ENCODE measurements at places on chromosomes 3 and 15.

GRCh38 chr3:130894986-130895280, 1.0 kb downstream of the ATP2C1 start:
- DNase-seq = peak; percentile 19

- DNase-seq = peak; percentile 66
Measured at GRCh38 chr3:41327718-41328117, 128.4 kb downstream of the CTNNB1 start.

- DNase-seq = peak; percentile 77
Measured at GRCh38 chr3:63349583-63350573, 71.8 kb downstream of the SYNPR start.

- no peak for DNase-seq
Measured at GRCh38 chr3:192382861-192383260, 344.5 kb downstream of the FGF12 start.

- peak; percentile 94 for DNase-seq
Measured at GRCh38 chr15:92617549-92618520, 37.7 kb downstream of the FAM174B start.

DNA sequence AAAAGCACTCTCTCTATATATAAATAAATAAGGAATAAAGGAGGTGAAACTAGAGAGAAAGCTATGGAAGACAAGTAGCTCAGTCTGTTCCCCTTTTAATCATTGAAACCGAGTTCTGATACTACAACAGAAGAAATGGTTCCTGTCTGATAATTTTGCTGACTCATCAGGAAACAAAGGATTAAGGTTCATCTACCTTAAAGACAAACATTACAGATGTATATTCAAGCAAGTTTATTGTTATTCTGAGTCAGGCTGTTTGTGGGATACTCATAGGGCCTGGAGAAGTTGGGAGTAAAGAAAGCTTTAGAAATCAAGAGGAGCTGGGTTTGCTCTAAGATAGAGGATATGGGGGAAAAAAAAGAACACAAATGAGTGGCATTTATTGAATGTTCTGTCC, 566.0 kb downstream of the ROBO2 start:
- no peak for DNase-seq

DNA sequence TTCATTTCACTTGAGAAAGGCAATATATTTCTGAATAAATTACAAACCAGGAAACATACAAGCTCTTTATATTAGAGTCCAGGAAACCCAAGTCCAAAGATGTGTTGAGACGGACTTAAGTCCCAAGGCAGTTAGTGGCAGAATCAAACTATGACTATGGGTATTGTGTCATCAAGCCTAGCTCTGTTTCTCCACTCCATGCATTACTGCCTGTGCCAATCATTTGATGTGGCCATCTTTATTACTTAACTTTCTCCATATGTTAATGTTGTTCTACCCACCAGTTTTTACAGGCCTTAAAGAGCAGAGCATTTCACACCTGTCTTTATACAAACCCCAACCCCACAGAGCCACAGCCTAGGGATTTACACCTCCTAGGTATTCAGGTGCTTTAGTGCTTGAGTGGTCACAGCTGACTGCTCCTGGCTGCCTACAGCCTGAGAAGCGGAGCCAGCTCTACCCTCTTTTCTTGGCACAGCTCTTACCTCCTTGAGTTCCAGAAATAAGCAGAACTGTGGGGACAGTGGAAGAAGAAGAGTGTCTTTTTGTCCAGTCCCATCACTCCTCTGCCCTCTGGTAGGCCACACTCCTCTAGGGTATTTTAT, 92.1 kb downstream of the DTWD1 start:
- peak; percentile 29 for DNase-seq

GRCh38 chr3:136547293-136547692, 204.9 kb downstream of the STAG1 start:
- peak; percentile 42 for DNase-seq

GRCh38 chr3:53083949-53084309, 38.1 kb upstream of the SFMBT1 start:
- DNase-seq = peak; percentile 29

- no peak for DNase-seq
Measured at GRCh38 chr3:169310184-169310939, 353.1 kb downstream of the MECOM start.

DNA sequence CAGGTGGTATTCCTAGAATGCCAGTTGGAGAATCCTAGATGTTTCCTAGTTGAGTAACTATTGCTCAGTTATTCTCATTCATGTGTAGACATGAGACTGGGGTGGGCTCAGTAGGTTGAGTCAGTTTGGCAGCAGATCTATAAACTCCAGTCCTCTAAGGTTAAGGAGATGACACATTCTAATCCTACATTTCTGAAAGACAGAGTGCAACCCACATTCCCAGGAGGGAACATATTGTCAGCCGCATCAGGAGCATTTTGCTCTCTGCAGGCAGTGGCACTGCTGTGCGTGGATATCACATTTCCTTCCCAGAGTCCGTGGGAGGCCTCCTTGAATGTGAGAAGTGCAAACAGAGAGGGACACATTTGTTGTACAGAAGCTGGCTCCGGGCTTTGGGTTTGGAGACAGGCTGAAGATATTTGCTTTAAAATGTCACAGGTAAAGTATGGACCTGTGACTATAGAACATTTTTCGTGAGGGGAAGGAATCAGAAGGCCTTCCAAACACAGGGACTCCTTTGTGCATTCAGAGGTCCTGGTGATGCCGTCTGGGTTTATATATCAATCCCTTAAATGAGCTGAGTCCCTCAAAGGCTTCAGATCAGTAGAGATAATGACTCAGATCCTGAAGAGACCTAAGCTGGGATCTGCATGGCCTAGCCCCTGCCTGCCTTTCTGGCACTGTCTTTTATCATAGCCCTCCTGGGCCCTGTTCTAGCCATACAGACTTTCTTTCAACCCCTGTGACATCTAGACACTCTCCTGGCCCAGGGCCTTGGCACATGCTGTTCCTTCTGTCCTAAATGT, 156.5 kb downstream of the CADPS start:
- DNase-seq = peak; percentile 89

DNA sequence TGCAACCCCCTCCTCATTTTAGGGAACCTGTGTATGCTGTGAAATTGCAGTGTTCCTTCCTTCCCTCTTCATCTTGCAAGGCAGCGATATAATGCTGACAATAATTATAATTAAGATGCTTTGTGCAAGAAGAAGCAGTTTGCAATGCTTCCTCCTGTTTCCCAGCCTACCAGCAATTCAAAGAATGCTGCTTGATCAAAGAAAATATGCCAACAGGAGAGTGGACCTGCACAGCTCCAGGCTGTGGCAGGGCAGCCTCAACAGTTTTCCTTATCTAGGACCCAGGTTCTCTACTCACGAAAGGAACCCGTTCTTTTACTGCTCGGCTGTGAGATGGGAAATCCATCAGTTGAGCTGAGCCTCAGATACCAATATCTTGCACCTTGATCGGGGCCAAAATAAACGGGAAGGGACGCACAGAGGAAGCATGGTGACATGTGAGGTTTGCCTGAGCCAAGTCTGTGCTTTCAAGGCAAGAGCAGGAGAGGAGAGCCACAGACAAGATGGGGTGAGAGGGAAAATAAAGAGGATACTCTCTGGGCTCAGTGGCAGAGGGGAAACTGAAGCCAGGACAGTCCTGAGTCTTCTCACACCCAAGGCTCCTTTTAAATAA, 22.6 kb upstream of the LRTM1 start:
- DNase-seq = no peak

GRCh38 chr3:57062101-57062631, 1.7 kb downstream of the SPATA12 start:
- DNase-seq = no peak

DNA sequence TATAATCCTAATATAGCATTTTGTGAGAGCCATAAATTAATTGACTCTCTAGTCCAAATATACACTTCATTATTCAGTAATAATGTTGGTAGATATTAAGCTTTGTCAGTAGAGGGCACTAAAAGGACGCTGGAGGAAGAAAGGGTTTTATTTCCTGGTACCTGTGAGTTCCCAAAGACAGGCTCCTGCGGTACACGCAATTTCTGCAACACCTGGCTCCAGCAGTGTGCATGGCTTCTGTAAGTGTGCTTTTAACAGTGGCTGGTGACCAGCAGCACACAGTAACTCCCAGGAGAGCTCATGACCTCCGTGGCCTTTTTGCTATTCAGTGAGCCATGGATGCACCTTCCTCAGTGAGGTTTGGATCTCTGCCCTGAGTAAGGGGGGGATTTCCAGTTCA, 338.3 kb upstream of the ZNF385D start:
- peak; percentile 17 for DNase-seq

GRCh38 chr3:112769286-112769978, 77.2 kb downstream of the CD200R1L start:
- no peak for DNase-seq

DNA sequence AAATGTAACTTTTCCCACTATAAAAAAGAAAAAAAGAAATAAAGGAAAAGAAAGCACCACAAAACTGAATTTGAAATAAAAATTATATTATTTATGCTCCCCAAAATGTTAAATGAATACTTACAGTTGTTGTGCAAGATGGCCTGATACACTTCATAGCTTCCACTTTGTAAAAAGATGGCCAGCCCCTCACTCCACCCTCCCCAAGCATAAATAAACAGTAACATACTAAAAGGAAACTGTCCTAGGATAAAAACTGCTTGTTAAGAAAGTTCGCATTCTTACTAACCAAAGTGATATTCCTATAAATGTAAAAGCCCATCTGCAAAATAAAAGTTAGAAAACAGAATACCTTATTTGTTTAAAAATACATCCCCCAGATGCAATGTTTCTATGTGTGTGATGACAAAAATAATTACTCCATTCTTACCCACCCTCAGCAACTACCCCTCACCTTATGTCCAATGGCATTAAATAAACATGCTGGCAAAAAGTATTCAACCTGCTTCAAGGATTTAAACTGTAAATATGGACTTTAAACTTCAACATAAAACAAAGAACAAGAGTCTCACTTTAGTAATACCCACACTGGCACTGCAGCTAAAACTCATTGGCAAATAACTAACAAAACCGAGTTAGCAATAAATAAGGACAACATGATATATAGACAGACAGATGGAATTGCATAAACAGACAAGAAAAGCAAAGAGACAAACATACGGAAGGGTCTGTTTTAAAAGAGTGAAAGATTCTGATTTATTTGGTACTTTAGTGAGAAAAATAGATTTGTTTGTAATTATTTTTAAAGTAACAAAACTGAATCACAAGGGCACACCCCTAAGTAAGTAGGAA, 47.7 kb downstream of the ZBTB20 start:
- DNase-seq = peak; percentile 45

DNA sequence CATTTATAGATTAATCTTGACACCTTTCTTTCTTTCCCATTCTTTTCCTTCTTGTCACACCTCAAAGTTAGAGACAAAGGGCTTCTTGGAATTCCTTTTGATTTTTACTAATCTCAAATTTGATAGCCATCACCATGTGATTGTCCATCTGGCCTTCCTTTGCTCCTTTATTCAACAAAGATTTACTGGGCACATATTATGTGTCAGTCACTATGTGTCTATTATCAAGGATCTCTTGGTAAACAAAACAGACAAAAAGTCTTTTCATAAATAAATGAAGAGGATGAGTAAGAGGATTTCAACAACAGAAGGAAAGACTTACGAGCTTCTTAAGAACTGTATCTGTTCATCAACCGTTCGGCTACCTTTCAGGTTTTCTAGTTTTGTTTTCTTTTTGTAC, 56.5 kb downstream of the SAMMSON start:
- no peak for DNase-seq

DNA sequence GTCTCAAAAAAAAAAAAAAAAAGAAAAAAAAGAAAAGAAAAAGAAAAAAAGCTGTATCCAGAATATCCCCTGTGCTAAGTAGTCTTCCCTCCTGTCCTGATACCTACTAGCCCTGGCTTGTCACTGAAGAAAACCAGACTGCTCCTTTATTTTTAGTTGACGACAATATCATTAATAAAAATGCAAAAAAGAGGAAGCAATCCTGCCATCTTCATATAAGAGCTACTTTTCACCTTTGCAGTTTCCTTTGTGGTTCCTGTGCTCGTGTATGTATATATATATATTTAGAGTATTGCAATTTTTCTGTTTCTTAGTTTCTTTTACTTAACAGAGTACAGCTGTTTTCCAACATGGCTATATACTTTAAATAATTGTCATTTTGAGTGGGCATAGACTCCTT, 13.6 kb downstream of the C3orf20 start:
- no peak for DNase-seq

DNA sequence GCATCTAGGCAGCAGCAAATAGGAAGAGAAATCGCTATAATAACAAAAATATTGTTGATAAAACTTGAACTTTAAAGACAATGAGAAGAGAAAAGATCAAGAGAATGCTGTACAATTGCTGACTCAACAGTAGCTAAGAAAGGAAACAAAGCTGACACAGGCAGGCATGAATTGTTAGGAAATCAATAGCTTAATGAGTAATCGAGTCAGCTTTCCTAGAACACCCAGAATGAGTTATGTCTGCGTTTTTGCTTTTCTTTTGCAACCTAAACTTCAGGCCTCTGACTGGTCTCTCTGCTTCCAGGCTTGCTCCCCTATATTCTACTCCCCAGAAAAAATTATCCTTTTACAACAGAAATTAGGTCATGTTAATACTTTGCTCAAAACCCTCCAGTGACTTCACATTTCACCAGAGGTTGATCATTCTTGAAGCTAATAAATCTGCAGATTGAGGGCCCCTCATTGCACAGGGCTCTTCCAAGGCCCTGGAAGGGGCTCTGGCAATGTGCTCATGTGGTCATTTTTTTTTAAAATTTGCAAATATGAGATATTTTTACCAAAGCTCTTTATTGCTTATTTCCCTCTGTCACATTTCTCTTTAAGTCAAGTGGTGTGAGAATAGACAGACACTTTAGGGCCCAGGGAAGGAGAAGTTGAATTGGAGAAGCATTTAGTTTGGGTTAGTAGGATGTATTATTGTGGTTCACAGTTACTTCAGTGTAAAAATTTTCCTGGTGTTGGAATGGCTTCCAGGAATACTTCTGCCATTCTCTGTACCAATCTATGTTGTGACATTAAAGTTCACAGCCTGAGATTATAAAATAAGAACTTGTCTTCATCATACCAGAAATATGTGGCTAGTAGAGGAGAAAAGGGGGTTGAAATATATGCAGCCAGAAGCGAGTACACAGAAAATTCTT, 116.3 kb downstream of the TMCO5A start:
- no peak for DNase-seq

DNA sequence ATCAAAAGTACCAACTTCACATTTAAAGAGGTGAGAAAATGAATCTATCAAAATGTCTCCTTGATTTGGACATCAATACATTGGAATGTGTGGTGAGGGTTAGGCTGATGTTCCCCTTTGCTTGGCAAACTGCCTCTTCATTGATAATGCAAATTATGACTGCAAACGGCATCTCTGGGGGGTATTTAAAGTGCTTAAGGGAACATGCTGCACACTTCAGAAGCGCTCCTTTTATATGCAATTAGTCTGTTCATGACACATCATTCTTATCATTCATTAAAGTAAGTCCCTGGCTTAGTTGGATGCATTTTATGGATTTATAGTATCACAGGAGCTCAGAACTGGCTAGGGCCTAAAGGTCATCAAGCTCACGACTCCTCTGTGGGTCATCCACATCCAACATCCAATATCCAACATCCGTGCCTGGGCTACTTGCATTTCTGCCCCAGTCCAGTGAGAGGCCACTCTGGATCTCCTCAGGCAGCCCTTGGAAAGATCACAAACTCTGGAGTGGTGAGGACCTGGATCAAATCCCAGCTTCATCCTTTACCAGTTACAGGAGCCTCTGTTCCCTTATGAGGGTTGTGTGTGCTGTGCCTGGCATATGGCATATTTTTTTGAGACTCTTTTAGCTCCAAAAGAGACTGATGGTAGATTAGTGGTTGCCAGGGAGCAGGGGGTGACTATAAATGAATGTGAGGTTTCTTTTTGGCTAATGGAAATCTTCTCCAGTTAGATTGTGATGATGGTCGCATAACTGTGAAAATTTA, 136.8 kb upstream of the FOXB1 start:
- no peak for DNase-seq
